ENCODE measurements at places on chromosomes 3 and 15.

DNA sequence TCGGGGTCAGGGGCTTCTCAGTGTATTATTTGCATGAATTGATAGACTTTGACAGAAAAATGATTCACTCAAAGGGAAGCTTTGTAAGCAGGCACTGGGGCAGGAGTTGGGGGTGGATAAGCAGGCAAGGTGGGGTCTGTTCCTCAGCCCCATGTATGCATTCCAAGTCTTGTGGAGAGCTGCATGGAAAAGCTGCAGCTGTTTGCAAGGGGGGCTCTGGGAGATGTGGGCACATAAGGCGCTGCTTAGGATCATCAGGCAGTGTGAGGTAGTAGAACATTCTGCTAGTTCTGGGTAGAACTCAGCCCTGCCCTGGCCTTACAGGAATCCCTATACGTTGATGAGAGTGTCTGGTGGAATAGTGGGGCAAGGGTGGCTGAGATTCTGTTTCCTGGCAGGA, 154.2 kb upstream of the LRIG1 start:
- DNase-seq, result no peak

GRCh38 chr3:145089337-145089736, 1071.6 kb downstream of the PLOD2 start:
- no peak for DNase-seq

DNA sequence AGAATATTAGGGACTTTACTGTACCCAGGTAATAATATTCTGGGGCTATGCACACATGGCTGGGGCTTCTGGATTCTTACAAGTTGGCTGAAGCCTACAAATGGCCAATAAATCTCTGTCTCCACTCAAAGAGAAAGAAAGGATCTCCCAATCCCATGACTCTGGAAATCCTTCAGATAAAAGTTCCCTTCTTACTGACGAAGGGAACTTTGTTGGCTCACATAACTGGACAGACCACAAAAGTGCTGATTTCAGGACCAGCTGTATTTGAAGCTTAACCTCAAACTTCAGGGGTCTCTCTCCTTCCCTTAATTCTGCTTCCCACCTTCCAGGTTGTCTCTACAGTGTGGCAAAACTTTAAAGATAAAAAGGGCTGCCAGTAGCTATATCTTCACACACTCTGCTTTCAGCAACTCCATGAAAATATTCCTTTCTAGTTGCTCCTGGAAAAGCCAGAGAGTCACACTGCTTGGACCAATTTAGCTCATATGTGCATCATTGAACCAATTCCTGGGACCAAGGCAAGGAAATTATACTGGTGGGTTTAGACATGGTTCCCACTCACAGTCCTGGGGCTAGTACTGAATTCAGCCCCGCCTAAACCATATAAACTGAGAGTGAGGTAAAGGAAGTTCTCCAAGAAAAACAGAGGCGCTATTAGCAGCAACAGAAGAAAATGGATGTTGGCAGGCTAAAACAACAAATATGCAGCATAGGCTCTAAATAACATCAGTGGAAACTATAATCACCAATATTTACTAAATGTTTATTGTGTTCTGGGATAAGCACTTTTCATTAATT, 290.0 kb upstream of the GADL1 start:
- no peak for DNase-seq

DNA sequence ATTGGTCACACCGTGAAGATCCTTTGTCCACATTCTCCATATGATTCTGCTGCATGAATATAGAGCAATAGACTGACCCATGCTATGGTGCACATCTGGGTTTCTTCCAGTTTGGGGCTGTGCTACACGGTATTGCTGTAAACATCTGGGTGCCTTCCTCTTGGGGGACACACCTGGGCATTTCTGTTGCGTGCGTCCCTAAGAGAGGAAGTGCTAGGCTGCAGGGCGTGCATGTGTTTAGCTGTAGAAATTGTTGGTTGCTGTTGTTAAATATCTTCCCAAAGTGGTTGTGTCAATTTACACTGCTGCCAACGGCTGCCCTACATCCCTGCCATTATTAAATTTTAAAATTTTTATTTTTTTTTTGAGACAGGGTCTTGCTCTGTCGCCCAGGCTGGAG, 52.4 kb downstream of the NUP210 start:
- DNase-seq, result no peak

GRCh38 chr3:186320862-186321568, 41.0 kb downstream of the DGKG start:
- DNase-seq, result no peak

- no peak for DNase-seq
Measured at GRCh38 chr15:70267879-70268278, 170.2 kb upstream of the TLE3 start.

- no peak for DNase-seq
Measured at GRCh38 chr15:97301166-97301565, 659.3 kb upstream of the ARRDC4 start.

GRCh38 chr3:95883801-95884200, 930.6 kb upstream of the EPHA6 start:
- DNase-seq, result no peak

GRCh38 chr3:83039422-83039821, 1278.0 kb upstream of the GBE1 start:
- no peak for DNase-seq

GRCh38 chr15:81893182-81893835, 152.5 kb downstream of the MEX3B start:
- DNase-seq, result no peak

GRCh38 chr3:100081986-100082692, 32.2 kb downstream of the FILIP1L start:
- no peak for DNase-seq
